Aorta (tissue), 5 donors: ENCODE measurements at places on chromosomes 12 and 14. TPM values are rescaled to one million over a fixed set of nuclear protein-coding genes. Genes with fewer than 3 reads are reported as not detected.

The CISTR gene
- polyA plus RNA-seq: not detected

The RASSF9 gene
- polyA plus RNA-seq: 0.25 TPM

The CMAS gene
- polyA plus RNA-seq: 31.3 TPM

The MFAP5 gene
- polyA plus RNA-seq: 11.8 TPM

The CDK2 gene
- 27.9 TPM for polyA plus RNA-seq
